ENCODE measurements at places on chromosomes 4 and X.

GRCh38 chr4:92104506-92104905, 199.3 kb upstream of the GRID2 start:
- no peak for DNase-seq

DNA sequence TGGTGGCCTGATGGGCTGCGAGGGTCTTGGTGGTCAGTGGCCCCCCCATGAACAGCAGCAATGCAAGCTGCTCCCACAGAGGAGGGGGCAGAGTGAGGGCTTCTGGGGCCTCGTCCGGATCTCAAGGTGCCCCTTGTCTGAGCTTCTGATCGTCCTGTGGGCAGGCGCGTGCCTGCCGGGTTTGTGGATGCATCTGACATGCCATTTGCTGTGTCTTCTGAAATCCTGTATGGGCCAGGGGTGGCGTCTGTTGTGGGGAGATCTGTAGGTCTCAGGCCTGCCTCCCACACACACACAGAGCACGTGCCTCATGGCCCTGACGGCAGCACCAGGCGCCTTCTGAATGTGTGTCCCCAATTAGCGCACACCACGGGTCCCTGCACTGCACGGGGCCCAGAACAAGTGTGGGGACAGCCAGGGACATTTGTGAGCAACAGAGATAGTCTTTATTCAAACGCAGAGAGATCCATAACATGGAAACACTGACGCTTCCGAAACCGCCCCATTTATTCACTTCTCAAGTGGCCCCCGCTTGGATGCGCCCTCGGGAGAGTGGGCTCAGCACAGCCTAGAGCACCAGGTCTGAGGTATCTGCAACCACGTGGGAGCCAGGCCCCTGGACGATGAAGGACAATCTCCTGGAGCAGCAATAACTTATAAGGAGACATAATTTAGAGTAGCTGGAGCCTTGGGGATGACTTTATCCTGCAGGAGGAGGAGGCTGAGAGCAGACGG, 5.7 kb downstream of the SPON2 start:
- DNase-seq, result no peak

DNA sequence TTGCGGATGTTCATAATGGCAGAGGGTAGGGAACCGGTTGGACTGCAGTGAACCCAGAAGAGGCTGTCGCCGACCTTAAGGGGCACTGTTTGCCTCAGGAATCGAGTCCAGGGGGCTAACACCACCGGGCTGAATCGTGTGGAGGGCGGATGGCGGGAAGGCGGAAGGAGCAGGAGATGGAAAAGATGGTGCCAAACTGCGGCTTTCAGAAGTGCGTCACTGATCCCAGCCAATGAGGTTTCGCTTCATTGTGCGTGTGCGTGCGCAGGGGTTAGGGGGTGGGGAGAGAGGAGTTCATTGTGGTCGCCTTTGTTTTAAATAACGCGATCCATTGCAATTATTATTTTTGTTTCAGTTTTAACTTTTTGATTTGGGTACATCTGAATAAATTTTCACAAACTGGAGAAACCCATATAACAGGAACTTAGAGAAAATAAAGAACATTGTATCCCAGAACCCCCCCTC, at the start of gene NAA11:
Gene NAA11, minus strand, starts transcription at position 198 of the 465 bp plus-strand sequence. Its CDS starts 184 bp downstream, at position 14.
- DNase-seq, result no peak

DNA sequence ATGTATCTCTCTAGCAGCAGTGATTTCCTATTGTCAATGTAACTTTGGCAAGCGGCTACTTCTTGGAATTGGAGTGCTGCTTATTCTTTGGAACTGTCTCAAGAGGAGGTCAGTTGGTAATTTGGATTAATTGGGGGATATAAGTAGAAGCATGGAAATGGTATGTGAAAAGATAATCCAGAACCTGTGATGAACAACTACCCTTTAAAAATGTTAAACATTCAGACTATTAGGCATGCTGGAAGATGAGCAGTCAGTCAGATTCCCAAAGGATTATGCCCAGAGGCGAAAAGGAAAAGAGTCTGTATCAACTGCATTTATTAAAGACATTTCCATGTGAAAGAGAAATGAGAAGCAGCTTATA, 62.5 kb downstream of the SEC24D start:
- no peak for DNase-seq

- no peak for DNase-seq
These were observed 113.8 kb upstream of the NKX1-1 start for GRCh38 chr4:1519787-1520661.

- DNase-seq, result no peak
These were observed 116.4 kb downstream of the RAP1GDS1 start for GRCh38 chr4:98377559-98377958.

DNA sequence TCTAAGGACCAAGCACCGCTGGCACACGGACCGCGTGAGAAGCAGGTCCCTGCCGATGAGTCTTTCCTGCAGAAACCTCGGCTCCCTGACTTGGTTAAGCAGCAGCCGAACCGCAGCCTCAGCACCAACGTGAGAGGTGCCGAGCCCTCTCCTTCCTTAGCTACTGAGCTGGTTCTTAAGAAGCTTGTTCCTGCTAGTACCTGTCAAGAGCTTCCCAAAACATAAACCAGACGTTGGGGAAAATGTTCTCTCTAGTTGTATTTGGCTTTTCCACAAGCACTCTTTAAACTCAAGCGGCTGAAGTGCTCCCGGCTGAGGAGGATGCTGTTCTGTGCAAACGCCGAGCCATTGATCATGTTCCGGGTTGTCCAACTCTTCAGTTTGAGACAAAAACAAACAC, 29.3 kb upstream of the TLR3 start:
- no peak for DNase-seq

DNA sequence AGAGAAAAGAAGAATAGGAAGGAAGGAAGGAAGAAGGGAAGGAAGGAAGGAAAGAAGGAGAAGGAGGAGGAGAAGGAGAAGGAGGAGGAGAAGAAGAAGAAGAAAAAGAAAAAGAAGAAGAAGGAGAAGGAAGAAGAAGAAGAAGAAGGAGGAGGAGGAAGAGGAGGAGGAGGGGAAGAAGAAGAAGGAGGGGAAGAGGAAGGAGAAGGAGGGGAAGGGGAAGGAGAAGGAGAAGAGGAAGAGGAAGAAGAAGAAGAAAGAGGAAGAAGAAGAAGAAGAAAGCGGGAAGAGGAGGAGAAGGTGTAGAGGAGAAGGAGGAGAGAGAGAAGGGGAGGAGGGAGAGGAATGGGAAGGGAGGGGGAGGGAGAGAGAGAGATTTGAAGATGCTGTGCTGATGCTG, 22.6 kb downstream of the CCKAR start:
- DNase-seq, result no peak

DNA sequence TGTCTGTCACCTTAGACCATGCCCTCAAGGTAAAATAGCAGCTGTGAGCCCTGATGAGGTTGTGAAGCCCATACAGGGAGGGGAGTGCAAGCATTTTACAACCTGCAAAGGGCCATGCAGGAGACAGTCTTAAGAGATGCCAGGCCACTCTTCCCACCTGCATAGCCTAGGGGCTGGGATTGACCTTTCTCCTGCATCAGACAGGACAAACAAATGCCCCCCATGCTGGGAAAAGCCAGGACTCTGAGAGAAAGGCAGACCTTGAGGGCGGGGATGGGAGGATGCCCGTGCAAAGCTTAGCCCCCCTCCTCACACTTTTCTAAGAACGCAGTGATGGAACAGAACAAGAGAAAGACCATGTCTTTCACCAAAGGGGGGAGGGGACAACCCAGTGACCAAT, 137.9 kb upstream of the MAMLD1 start:
- no peak for DNase-seq

DNA sequence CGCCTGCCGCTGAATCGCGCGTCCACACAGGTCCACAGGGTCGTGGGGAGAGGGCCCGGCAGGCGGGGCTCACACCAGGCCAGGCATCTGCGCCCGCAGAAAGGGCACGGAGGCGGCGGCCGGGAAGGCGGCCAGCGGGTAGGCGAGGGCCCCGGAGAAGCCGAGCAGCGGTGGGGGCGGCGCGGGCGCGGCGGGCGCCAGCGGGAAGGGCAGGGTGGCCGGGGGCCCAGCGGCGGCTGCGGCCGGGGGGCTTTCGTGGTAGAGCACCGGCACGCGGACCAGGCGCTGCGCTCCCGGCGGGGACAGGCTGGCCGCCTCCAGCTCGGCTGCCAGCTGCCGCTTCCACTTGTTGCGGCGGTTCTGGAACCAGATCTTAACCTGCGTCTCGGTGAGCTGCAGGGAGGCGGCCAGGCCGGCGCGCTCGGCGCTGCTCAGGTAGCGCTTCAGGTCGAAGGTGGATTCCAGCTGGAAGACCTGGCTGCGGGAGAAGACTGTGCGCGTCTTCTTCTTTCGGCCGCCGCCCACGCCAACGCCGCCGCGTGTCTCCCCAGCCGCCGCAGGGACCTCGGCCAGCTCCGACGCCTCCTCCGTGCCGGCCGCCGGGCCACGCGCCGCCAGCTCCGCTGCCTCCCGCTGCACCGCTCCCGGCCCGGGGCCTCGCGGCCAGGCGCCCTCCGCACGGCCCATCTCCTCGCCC, 3.9 kb downstream of the HMX1 start:
- DNase-seq, result no peak

- DNase-seq, result no peak
These were observed 55.6 kb downstream of the MAP7D2 start for GRCh38 chrX:20060961-20061748.

- DNase-seq, result no peak
These were observed 88.3 kb downstream of the TRAPPC11 start for GRCh38 chr4:183747380-183747779.

DNA sequence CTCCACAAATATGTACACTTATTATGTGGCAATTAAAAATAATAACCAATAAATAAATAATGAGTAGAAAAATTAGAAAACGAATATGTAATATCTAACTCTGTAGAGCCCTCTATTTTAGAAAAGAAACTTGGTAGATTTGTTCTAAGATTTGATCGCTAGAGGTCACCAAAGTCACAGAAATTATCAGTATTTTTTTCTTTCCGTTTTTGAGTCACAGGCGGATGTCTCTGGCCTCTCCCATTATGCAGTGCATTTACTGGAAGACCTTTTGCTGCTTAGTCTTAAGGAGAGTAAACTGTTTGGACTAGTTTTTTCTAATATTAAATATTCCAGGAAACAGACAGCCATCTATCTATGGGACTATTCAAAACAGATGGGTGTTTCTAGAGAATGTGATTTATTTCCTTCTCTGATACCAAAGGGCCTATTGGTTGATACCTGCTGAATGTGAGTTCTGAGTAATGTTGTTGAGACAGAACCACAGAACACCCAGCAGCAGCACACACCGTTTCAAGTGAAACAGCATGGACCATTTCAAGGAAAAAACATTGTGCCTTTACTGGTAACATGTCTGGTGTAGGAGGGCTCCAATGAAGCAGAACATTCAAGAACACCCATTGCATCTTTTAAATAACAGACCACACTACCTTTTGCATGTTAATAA, 34.0 kb upstream of the GYPA start:
- DNase-seq, result no peak

GRCh38 chrX:39504850-39505259, 592.9 kb downstream of the BCOR start:
- DNase-seq, result no peak

GRCh38 chr4:25753239-25753638, 97.6 kb downstream of the SLC34A2 start:
- DNase-seq, result no peak

- no peak for DNase-seq
These were observed 354.1 kb downstream of the CAMK2D start for GRCh38 chr4:113407409-113407808.

DNA sequence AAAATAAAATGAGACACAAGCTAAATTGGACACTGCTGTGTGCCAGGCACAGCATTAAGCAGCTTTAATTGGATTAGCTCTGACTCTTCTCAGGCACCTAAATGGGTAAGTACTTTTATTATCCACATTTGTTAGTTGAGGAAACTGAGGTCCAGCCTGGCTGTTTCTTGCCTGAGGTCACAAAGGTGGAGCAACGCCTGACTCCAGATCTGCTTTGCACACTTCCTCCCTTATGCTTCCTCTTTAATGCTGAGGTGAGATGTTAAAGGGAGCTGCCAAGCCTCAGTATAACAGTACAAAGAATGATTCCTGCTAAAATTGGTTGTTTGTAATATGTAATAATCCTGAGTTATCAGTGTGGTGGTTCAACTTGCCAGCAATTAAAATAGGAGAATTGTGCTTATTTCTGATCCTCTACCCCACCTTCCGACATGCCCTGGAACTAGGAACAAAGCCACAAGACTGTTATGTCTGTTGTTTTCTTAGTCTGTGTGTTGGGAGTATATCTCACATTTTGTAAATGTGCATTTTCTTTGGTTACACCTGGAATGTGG, 74.4 kb downstream of the AFF1 start:
- DNase-seq, result no peak

GRCh38 chr4:6549445-6549844, 25.5 kb upstream of the MAN2B2 start:
- no peak for DNase-seq

DNA sequence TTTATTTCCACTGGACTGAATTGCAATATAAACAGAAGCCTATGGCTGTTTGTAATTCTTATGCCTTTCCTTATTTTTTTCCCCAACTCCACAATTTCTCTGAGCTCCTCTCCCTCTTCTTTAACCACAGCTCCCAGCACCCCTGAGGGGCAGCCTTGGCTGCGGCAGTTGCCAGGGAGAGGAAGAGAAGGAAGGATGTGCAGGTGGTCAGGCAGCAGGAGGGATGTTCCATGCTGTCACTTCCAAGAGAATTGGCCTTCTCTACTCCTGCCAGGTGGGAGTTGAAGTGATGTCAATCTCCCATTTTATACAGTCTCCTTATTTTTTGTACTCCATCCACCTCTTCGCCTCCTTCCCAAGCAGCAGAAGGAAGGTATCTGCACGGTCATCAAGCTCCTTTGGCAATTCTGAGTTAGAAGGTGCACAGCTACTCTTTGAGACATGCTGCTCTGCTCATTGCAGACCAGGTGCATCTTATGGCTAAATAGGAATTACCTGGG, 343.3 kb upstream of the RPS6KA3 start:
- DNase-seq, result no peak

- no peak for DNase-seq
These were observed 994.0 kb downstream of the ARAP2 start for GRCh38 chr4:35250331-35250730.

- no peak for DNase-seq
These were observed 167.9 kb downstream of the MAML3 start for GRCh38 chr4:139986106-139986505.

DNA sequence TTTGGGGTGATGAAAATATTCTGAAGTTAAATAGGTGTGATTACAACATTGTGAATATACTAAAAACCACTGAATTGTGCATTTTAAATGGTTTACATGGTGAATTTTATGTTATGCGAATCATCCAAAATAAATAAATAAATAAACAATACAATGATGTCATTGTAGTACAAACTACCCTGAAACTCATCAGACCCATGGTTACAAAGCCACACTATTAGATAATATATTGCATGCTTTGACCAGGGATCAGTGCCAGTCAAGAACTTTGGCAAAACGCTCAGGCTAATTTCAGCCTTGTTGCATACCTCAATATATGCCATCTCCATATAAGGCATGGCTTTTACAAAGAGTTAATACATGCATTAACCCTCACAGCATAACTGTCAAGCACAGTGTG, 45.5 kb upstream of the XIAP start:
- DNase-seq, result no peak

GRCh38 chr4:128930051-128930450, 120.6 kb downstream of the JADE1 start:
- DNase-seq, result no peak

DNA sequence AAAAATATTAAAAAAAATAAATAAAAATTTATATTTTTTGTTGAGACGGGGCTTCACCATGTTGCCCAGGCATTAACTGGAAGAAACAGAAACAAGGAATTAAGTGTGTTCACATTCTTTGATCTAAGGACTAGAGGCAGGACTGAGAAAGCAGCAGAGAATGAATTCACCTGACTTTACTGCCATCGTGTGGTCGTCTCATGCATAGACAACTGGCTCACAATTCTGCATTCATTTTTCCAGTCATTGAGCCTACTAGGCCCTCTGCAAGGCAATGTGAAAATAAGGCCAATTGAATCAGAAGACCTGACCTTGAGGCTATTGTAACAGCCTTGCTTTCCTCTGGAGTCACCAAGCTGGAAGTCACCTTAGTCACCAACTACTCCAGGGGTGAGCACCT, 37.4 kb downstream of the LHFPL1 start:
- DNase-seq, result no peak

Measured in D721Med (cell line).